ENCODE measurements at places on chromosomes 3 and 15. TPM values are rescaled to one million over a fixed set of nuclear protein-coding genes. Genes with fewer than 3 reads are reported as not detected.
A peak's percentile ranks its signal among the peaks of the same experiment; 100 is the strongest.

GRCh38 chr15:42121021-42121420 lies 26.7 kb upstream of the PLA2G4D start:
- no peak for DNase-seq

DNA sequence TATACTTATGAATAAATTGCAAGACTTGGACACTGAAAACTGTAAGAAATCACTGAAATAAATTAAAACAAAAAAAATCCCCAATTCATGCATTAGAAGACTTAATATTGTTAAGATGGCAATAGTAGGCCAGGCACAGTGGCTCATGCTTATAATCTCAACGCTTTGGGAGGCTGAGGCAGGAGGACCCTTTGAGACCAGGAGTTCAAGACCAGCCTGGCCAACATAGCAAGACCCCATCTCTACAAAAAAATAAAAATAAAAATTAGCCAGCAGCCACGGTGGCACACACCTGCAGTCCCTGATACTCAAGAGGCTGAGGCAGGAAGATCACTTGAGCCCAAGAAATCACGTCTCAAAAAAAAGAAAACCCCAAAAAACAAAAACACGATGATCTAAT lies 35.8 kb downstream of the CPEB1 start:
- DNase-seq, result no peak

GRCh38 chr15:52772766-52773165 lies 17.4 kb downstream of the ONECUT1 start:
- DNase-seq, result no peak

DNA sequence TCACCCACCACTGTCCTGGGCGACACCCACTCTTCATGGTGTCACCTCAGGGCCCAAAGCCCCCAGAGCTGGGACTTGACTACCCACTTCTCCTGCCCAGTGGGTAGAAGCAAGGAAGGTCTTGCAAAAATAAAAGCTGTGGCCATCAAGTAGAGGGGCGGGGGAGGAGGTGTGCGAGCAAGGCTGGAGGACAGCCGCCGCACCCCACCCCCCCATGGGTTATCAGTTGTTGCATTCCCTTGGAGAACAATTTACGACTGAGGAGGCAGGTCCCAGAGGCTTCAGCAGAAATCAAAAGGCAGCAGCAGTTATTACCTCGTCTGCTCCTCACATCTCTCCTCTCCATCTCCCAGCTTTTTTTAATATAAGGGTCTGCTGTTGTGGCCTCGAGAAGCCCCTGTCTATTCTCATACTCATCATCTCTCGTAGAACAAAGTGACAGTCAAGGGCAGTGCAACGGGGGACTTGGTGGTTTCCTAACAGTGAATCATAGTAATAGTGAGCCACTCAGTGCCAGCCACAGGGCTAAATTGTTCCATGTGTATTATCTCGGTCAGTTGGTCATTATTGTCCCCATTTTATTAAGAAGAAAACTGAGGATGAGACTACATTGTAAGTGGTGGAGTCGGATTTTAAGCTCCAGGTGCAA lies 116.4 kb downstream of the PDCD6IP start:
- DNase-seq, result no peak

- no peak for DNase-seq
Measured at GRCh38 chr3:193055352-193055751, 137.7 kb upstream of the MB21D2 start.

DNA sequence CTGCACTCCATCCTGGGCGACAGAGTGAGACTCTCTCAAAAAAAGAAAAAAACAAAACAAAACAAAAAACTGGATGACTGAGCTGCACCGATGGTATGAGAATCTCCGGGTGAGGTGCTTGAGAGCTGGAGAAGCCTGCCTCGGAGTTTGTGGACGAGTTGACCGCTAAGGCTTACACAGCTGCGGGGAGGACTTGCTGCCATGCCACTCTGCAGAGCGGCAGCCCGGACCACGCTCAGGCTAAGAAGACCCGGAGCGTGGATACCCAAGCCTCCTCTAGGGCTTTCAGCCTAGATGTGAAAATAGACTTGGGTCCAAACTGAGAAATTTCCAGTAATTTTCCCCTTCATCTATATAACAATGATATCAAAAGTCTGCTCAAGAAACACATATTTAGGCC lies 16.0 kb downstream of the NRROS start:
- DNase-seq, result no peak

DNA sequence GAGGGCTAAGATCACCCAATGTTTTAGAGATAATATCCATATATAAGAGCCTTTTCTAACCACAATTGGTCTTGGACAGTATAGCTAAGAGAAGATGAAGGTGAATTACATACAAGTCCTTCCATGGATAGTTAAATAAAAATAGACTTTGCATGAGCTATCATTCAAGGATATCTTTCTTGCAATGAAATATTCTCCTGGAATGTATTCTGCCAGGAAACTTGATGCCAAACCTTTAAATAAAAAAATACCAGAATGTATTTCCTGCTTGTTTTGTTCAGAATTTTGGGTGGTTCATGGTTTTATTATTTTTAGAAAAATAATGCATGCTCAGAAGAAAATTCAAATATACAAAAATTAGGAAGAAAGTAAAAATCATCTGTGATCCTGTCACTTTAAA lies 88.8 kb upstream of the PPIB start:
- no peak for DNase-seq

- DNase-seq, result no peak
Measured at GRCh38 chr3:14767245-14768051, 51.3 kb upstream of the FGD5 start.

DNA sequence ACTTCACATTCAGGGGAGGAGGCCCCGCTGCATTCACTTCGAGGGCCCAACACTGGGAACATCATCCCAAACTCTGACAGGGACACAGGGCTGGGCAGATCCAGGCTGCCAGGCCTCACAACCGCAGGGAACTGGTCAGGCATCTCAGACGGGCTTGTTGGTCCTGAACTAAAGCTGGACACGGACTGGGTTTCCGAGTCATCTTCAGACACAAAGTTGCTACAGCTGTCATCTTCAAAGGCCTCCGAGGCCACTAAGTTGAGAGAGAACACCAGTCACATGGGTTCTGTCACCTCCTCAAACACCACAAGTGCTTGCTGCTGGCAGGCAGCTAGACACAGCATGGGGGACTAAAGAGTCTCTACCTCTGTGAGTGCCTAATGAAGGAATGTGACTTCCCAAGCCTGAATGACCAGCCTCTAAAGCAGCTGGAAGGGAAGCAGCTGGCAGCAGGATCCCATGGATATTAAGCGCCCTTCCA lies 50.9 kb downstream of the CAPN7 start:
- no peak for DNase-seq

- no peak for DNase-seq
Measured at GRCh38 chr3:141419946-141420345, 51.6 kb downstream of the ZBTB38 start.

GRCh38 chr3:119662604-119663373 lies 2.4 kb upstream of the POPDC2 start:
- no peak for DNase-seq

DNA sequence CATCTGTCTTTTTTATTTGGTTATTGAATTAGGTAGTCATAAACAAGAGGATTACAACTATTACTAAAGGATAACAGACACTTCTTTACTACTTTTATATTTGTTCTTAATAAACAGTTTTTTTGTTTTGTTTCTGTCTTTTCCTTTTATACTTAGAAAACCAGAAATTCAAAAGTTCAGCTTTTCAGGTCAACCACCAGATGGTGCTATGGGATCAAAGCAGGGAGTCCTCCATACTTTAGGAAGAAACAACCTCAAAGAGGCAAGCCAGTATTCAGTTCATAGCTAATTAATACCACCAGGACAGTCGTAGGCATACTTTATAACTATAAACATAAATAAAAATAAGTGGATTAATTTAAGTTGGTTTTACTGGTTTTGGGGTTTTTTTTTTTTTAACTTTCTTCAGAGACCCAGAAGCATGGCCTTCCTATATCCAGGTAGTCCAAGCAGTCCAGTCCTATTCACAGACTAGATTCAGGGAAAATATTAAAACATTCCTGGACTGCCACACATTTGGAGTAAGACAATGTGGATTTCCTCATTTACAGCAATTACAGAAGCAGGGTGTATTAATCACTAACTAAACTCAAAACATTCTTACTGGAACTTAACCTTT lies 16.0 kb upstream of the EID1 start:
- peak; percentile 74 for DNase-seq

DNA sequence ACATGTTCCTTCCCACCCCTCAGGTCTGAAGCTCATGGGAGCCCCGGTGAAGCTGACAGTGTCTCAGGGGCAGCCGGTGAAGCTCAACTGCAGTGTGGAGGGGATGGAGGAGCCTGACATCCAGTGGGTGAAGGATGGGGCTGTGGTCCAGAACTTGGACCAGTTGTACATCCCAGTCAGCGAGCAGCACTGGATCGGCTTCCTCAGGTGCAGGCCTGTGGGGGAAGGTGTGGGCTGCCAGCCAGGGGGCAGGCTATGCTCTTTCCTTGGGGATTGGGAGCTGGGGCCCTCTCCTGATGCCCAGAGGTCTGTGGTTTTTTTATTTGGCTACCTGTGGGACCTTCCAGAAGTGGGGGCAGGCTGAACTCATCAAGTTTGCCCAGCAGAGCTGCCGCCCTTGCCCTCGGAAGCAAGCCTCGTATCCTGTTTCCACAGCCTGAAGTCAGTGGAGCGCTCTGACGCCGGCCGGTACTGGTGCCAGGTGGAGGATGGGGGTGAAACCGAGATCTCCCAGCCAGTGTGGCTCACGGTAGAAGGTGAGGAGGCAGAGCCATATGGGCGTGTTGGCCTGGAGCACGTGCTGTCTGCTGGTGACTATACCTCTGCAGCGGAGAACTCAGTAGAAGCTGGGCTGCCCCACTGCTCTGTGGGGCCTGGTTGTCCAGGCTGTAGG lies 2.2 kb downstream of the TYRO3 start:
- no peak for DNase-seq

DNA sequence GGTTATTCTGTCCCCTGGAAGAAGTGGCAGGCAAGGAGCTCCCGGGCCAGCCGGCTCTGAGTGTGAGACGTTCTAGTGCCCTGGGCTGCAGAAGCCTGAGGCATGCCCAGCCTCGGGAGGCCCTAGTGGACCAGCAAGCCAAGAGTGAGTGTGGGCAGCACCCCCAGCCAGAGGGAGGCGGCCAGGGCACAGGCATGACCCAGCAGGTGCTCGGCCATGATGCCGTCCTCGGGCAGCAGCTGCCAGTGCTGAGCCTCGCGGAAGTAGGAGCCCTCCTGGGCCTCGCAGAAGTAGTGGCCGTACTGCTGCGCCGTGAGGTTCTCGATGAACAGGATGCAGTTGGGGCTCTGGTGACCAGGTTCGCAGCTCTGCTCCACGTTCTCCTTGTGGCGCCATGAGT lies 23.3 kb downstream of the SEMA7A start:
- DNase-seq, result no peak

DNA sequence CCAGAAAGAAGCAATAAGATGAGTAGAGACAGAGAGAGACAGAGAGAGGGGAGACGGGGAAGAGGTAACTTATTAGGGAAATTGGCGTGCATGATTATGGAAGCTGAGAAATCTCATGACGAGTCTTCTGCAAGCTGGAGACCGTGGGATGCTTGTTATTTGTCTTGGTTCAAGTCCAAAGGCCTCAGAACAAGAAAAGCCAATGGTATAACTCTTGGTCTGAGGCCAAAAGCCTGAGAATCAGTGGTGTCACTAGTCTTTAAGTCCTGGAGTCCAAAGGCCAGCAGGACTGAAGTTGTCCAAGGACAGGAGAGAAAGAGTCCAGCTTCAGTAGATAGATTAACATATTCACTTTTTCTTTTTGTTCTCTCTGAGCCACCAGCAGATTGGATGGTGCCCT lies 613.6 kb downstream of the CADM2 start:
- DNase-seq, result no peak

- no peak for DNase-seq
Measured at GRCh38 chr3:130687327-130687726, 59.3 kb downstream of the PIK3R4 start.

DNA sequence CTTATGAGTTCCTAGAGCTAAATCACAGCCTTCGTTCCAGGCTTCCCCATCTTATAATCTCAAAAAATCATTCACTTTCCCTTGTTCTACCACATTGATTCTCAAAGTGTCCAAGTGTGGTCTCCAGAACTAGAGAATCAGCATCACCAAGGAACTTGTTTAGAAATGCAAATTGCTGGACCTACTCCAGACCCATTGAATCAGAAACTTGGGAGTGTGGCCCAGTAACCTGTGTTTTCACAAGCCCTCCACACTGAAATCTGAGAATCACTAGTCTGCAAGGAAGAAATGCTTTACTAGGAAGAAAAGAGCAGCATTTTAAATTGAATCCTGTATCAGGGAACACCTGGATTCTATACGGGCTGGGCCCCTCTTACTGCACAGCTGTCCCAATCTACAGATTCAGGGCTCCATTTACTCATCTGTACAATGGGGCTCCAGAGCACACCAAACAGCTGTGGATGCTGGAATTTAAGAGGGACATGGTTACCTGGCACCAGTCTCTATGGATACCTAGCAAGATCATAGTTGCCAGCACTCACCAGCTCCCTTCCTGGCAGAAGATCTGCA lies 3.9 kb downstream of the MEGF11 start:
- no peak for DNase-seq

GRCh38 chr15:44712346-44713005 lies 1.2 kb downstream of the B2M start:
- DNase-seq, result peak; percentile 78

DNA sequence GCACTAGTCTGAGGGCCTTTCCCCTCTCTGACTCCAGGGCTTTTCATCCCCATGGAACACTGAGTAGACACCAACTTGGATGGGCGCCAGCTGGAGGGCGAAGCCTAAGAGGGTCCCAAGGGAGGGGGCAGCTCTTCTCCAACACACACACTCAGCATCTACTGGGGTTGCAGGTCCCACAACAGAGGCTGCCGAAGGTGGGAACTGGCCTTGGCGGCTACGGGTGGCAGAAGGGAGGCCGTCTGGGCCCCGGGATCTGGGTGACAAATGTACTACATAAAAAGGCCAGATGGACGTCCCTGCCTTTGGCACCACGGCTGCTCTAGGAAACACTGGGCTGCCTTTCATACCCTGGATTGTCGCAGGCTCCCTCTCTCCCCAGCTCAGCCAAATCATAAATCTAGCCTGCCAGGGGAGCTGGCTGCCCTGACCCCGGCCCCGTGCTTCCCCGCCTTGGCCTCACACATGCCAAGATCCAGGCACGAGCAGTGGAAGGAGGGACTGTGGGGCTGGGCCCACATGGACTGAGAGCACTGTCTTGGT lies 31.5 kb downstream of the SEMA5B start:
- no peak for DNase-seq

Gene IL17RD
- 1.5 TPM for total RNA-seq

Gene DMXL2
- 23.4 TPM for total RNA-seq

Gene NCKIPSD
- total RNA-seq, result 37.7 TPM

Gene LRRK1
- total RNA-seq, result 5.3 TPM

Gene CRYGS
- total RNA-seq, result 0.31 TPM

Gene GRK7
- total RNA-seq, result not detected

Gene SCN11A
- not detected for total RNA-seq

Gene DLL4
- not detected for total RNA-seq

Gene NPAP1
- not detected for total RNA-seq

Gene LRRC3B
- total RNA-seq, result not detected

Gene LRRC15
- total RNA-seq, result 47.7 TPM
